Effector memory CD8-positive, alpha-beta T cell (primary cell): ENCODE measurements at places on chromosomes 4 and X.

- DNase-seq, result no peak
Measured at GRCh38 chrX:40154250-40154852, 56.6 kb upstream of the BCOR start.

GRCh38 chrX:125131164-125131563 lies 188.5 kb upstream of the TEX13C start:
- DNase-seq, result no peak

- no peak for DNase-seq
Measured at GRCh38 chrX:7709845-7710244, 133.1 kb upstream of the VCX start.

- no peak for DNase-seq
Measured at GRCh38 chr4:165118256-165118909, 5.7 kb upstream of the TMEM192 start.

- DNase-seq, result no peak
Measured at GRCh38 chr4:1407657-1408333, 1.6 kb upstream of the NKX1-1 start.

GRCh38 chr4:20543131-20543530 lies 157.1 kb upstream of the PACRGL start:
- DNase-seq, result no peak

DNA sequence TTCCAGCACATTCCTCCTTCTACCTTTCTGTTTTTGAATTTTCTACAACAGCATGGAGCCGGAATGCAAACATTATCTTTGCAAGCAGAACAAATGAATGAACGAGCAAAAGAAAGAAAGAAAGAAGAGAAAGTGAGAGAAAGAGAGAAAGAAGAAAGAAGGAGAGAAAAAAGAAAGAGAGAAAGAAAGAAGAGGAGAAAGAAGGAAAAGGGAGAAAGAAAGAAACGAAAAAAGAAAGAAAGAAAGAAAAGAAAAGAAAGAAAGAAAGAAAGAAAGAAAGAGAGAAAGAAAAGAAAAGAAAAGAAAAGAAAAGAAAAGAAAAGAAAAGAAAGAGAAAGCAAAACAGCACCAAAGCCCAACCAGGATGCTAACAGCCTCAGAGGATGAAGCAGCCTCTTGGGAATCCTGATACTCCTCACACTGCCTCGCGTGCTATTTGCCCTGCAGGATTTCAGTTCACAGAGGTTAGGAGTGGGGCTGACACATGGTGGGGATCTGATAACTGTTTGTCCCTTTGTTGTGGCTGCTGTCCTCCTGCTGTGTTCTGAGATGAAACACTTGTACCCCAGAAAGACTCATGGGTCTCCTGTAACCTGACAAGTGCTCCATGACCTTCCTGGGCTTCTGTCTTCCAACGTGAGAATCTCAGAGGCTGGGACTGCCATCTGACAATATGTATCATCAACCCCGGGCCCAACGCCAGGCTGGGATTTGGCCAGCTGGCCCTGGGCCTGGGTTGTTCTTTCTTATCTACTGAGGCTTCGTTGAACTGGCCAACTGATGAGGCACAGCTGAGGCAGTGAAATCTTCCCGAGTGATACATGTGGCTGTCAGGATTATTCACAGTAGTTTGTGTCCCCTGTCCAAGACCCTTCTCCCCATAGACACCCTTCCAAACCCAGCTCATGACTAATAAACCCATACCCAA lies 61.0 kb downstream of the SEPSECS start:
- no peak for DNase-seq

DNA sequence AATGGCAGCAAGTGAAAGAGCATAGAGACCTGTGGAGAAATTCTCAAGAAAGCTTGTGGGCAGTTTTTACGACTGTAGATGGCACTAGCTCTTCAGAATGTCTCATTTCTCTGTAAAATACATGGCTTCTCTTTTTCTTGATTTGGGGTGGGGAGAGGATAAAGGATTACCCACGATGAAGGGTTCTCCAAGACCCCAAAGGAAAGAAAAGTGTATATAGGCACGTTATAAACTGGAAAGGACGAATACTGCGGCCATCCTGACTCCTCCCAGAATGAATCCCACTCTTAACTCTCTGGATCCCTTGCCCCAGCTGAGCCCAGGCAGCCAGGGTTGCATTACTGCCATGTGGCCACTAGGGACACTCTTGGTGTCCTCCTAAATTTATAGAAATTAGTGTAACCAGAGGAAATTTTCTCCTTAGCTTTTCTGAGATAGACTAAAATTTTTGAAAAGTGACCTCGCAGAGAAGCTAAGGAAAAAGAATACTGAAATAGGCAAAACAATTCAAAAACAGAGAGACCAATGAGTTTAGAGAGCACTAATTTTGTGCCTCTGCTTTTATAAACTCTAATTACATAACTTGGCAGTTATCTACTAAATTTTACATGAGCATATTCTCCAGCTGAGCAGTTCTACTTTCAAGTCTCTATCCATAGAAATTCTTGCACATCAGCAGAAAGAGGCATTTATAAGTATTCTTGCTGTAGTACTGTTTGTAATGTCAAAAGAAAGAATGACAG lies 37.8 kb upstream of the PCDH19 start:
- DNase-seq, result peak; percentile 1

DNA sequence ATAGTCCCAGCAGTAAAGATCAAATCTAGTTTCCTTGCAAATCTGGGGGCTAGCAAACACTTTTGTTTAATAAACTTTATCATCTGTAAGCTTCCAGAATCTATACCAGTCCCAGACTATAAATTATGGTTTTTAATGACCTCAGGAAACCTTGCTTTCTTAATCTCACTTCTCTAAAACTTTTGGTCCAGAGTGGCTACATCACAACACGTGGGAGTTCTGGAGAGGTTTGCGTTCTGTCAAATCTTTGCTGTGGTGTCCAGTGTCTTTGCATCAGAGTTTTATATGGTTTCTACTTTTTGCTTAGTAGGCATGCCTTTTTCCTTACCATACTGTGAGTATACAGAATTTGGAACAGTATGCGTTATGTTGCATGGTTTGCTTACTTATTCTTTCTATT lies 193.9 kb downstream of the ANK2 start:
- DNase-seq, result no peak

GRCh38 chr4:182537031-182537795 lies 294.0 kb downstream of the TENM3 start:
- DNase-seq, result no peak

- DNase-seq, result no peak
Measured at GRCh38 chr4:137635108-137635507, 102.8 kb upstream of the PCDH18 start.

DNA sequence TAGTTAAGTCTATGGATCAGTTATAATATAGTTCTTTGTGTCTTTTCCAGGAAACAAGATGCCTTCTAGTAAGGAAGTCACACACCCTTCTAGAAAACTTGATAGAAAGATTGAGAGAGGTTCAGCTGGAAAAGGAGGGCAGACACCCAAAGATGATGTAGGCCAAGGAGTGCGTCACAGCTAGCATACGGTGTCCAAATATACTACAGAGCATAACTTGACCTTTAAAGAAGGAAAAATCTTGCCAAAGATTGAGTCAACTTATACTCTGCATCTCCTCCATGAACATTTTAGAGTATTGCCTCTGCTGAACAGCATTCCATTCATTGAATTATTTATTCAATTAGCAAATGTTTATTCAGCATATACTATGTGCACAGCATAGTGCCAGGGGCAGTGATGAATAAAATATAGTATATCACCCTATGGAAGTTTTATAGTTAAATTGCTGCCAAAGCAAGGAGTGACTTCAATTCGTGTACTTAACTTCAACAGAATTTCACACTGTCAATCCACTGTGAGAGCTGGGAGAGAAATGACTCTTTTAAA lies 51.9 kb upstream of the SLC6A14 start:
- no peak for DNase-seq

DNA sequence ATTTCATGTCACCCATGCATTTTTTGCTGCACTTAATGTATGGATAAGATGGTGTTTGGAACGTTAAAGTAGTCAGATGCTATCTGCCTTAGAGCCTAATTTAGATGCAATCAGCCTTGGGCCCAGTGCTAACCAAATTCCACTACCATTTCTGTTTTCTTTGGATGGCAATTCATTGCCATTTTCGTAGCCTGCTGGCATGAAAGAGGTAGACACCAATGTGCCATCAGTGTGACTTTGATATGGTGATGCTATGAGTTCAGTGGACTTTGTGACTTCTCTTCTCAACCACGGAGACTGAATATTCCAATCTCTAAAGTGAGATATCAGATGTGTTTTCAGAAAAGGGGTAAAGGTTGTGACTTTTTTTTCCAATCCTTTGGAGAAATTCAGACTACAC lies 1.5 kb downstream of the ETFDH start:
- no peak for DNase-seq
